ENCODE measurements at places on chromosomes 2 and 18.

DNA sequence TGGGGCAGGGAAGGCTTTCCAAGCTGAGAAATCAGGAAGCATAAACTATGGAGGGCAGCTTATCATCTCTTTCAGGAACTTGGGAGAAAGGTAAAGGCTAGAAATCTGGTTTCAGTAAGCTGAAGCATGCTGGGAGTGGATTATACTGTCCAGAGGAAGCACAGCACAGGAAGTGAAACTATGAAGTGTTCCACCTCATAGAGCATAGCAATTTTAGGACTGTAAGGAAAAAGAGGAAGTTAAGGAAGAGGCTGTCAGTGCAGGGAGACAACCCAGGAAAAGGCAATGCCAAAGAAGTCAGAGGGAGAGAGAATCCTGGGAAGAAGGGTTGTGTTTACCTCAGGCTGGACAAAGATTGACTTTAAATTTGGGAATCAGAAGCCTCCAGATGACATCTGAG is 51.9 kb downstream of the EFEMP1 start:
- DNase-seq = peak; percentile 42

DNA sequence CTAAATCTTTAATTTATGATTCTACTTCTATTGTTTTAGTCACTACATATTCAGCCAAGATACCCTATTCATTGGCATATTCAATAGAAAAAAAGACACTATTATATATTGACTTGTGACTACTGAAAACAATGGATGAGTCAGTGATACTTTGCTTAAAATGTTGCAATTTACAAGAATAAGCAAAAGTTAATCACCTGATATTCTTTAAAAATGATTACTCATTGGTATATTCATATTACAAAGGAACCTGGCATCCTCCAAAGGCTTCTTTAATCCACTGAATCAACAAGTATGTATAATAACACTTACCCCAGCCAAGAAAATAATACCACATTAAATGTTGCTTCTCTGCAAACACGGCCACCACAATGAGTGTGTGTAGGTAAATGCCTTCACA is 87.8 kb downstream of the CALCRL start:
- DNase-seq = no peak

GRCh38 chr2:43764086-43764705 is 9.6 kb upstream of the DYNC2LI1 start:
- DNase-seq = no peak

DNA sequence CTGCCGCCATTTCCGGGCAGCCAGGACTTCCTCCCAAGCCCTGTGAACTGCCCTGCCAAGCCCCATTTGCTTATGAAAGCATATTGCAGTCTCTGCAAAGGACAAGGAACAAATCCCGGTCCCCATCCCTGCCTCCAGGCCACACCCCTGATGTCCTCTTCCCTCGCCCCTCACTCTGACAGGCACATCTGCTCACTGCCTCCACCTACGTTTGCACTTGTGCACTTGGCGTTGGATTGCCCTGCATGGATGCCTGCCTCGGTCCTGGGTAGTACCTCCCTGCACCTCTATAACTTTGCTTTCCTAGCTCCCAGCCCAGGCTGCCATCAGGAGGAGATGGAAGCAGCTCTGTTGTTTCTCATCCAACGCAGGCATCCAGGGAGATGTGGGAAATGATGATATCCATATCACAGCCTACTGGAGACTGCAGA is 19.6 kb upstream of the RPL31 start:
- peak; percentile 75 for DNase-seq

GRCh38 chr18:9684881-9685614 is 23.1 kb upstream of the RAB31 start:
- no peak for DNase-seq

- no peak for DNase-seq
Observed at GRCh38 chr2:37526323-37526722, 145.1 kb downstream of the CDC42EP3 start.

DNA sequence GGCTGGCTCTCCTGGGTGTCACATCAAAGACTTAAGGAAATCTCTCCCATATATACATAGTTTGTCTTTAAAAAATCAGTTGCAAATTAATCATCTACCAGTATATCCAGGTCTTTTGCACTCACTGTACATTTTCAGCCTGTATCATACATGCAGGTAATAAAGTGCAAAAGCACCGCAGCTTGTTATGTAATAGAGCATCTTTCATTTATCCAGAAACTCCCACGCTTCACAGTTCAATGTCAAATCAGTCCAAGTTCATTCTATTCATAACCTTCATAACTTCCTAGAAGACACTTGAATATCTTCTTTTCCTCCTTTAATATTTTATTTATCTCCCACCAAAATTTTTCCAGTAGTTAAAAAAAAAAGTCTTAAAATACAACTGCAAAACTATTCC is 89.6 kb upstream of the KCTD1 start:
- no peak for DNase-seq

- DNase-seq = no peak
Observed at GRCh38 chr2:100142393-100142792, at the start of gene AFF3. Gene AFF3 (minus strand): TSS chr2:100142590. CDS start chr2:100104454, 38,136 bp downstream.

DNA sequence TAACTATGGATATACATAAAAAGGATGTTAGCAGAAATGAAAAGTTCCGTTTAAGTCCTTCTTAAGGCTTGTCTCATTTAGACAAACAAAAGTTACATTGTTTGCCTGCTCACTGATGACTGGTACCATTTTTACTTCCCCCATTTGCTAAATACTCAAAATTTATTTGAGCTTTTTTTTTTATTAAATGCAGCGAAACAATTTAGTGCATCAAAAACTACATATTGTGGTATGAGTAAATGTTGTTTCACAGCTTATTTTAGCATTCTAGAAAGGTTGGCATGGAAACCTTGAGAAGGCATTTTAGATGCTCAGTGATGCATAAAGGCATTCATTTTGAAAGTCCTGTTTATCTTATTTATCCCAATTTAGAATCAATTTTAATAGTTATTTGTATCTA is 100.0 kb downstream of the MAP2 start:
- no peak for DNase-seq

- DNase-seq = no peak
Observed at GRCh38 chr2:117330641-117331040, 483.9 kb upstream of the DDX18 start.

DNA sequence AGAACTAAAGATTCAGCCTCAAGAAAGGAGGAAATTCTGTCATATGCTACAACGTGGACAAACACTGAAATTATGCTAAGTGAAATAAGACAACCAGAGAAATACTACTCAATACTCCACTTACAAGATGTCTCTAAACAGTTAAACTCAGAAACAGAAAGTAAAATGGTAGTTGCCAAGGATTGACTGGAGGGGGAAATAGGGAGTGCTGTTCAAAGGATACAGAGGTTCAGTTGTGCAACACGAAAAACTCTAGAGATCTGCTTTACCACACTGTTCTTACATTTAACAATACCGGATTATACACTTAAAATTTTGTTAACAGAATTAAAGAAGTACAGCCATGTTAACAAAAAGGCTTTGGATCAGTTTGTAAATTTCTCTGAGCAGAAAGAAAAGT is 39.8 kb upstream of the C2orf15 start:
- DNase-seq = peak; percentile 0

- DNase-seq = peak; percentile 92
Observed at GRCh38 chr2:223108351-223109050, 56.5 kb downstream of the KCNE4 start.

- no peak for DNase-seq
Observed at GRCh38 chr18:10064267-10064666, 150.5 kb downstream of the VAPA start.

DNA sequence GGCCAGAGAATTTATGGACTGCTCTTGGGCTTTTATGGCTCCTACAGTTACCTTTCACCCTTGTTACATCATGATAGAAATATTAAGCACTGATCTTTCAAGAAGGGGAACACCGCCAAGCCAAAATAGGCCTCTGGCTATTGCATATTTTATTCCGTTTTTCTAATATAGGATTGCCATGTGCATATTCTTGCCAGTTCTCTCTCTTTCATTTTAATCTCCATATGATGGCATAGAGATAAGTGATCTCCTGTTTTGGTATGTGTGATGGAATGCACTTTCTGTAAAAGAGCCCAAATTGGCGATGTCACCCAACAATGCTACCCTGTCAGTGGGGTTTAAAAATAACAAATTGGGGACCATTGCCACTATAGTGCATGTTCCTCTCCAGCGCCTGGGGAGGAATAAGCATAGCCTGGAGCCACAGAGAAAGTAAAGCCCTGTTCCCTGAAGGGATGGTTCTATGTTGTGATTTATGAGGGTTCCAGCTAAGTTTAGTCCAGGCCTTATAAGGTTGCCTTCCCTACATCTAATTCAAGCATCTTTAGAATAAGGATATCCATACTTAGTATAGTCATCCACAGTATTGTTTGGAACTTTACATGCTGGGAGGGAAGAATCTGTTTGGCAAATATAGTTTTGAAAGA is 26.9 kb downstream of the CMPK2 start:
- DNase-seq = no peak

DNA sequence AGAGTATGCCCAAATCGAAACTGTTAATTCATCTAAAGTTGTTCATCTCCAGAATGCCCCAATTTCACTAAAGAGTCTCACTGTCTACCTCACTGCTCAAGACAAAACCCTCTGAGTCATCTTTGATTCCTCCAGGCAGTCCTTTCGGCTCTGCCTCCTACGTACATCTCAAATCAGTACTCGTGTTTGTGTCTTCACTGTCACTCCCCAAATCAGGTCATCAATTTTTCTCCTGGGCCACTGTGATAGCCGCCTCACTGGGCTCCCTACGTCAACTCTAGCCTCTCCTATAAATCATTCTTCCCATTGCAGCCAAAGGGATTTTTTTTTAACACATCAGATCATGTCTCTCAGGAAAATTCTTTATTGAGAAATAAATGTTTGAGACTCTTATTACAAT is 42.1 kb upstream of the TTC39C start:
- no peak for DNase-seq

GRCh38 chr18:28581521-28582071 is 404.7 kb upstream of the CDH2 start:
- DNase-seq = no peak

DNA sequence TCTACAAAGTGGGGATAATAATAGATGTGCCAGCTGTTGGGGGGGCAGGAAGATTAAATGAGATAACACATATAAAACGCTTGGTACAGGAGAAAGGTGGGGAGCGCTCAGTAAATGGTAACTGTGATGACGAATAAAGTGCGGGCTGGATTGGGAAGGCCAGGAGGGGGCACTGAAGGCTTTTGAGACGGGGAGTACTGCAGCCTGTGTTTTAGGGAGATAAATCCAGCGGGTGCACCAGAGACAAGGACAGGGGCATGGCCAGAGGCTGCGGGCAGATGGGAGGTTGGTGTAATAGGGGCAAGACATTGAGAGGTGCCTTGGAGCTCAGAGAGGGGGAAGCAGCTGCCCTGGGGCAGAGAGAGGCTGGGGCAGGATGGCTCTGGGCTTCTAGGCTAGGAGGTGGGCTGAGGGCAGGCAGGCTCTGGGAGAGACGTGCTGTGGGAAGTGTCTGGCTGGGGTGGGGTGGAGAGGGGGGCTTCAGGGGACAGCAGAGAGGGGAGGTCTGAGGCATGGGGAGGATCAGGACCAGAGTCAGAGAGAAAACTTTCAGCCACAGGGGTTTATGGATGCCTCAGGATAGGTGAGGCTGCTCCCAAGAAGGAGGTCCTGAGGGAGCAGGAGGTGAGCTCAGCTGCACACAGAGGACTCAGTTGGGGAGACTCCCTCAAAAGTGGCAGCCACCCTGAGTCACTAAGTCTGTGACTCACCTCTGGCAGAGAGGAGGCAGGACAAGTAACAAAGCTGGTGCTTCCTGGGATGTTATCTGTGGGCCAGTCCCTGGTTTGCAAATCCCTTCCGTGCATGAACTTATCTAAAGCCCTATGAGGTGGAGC is 18.8 kb downstream of the TEX44 start:
- peak; percentile 43 for DNase-seq

- DNase-seq = no peak
Observed at GRCh38 chr2:234669621-234670020, 172.7 kb upstream of the ARL4C start.

- no peak for DNase-seq
Observed at GRCh38 chr18:5031216-5031615, 165.8 kb downstream of the AKAIN1 start.

GRCh38 chr2:113230531-113230930 is 48.2 kb downstream of the PAX8 start:
- DNase-seq = peak; percentile 45

DNA sequence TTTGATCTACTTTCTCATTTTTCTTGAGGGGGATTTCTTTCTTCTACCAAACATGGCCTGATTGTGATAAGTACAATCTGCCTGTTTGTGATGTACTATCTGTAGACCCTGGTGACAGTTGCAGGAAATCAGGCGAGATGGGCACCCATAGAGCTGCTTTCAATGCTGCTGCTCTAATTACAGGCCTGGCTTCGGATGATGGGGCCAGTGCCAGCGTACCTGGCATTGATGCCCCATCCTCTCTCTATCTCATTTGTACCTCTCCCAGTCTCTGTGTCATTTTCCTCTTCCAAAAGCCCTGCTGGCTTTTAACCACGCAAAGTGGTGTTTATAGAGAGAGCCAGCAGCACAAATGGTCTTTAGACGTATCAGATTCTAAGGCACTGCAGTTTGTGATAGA is 69.9 kb downstream of the KCTD18 start:
- no peak for DNase-seq

DNA sequence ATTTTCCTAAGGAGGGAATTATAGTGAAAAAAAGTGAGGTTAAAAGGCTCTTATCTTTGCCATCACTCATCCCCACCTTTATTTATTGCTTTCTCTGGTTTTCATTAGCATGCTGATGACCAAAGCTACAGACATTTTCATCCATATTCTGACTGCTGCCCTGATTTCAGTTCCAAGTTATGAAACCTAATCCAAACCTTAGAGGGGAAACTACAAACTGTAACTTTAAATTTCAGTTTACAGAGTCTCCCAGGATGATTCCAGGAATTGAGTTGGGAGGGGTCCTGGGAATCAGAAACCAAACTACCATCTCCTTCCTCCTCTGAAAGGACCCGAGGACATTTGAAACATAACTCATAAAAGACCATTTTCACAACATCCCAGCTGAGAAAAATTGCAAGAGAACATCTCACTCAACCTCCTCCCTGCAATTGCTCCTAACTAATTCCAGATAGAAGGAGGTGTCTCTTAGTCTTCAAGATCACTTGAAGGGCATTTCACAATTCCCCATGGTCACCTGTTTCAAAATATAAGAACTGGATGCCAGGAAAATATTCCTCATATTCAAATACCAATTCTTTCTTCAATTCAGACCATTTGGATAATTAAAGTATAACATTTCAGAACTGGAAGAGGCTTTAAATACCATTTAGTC is 520.6 kb downstream of the TNS1 start:
- no peak for DNase-seq

DNA sequence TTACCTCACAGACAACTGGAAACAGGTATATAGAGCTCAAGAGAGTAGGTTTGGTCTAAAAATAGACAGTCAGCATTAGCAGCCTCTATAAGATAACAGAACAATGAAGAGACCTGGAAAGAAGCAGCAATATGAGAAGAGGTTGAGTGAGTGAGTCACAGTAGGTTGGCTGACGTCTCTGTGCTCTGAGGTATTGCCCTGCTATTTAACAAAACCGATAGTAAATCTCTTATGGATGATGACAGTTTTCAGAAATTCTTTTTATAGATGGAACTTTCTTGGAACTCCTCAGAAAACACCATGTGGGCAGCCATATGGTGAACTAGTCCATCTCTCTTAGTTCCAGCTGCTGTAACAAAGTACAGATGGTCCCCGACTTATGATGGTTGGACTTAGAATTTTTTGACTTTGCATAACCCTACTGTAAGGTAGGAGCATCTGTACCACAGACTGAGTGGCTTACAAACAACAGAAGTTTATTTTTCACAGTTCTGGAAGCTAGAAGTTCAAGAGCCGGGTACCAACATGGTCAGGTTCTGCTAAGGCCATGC is 123.5 kb downstream of the MBD2 start:
- no peak for DNase-seq
